Aortic smooth muscle cell (primary cell): ENCODE measurements at places on chromosomes 6 and 20. TPM values are rescaled to one million over a fixed set of nuclear protein-coding genes. Genes with fewer than 3 reads are reported as not detected.

Gene TMEM74B
- not detected in 2 replicates for total RNA-seq

Gene MICAL1
- total RNA-seq, result 47.3 and 56.1 TPM in 2 replicates

Gene BPIFB1
- not detected in 2 replicates for total RNA-seq

Gene EDN1
- 5.2 and 28.5 TPM in 2 replicates for total RNA-seq

Gene PTCRA
- total RNA-seq, result 0.12 TPM in 1 of 2 replicates, not detected in the other

Gene TENT5A
- total RNA-seq, result 19.6 and 25.5 TPM in 2 replicates

Gene NFKBIL1
- total RNA-seq, result 22.6 and 22.9 TPM in 2 replicates

Gene TGM3
- not detected in 2 replicates for total RNA-seq

Gene SERPINB6
- total RNA-seq, result 108 and 117 TPM in 2 replicates

Gene ERVFRD-1
- total RNA-seq, result not detected in 2 replicates

Gene DEFB115
- total RNA-seq, result not detected in 2 replicates

Gene BMP6
- 5.4 and 7.9 TPM in 2 replicates for total RNA-seq

Gene KATNA1
- total RNA-seq, result 30.3 TPM in 2 replicates

Gene SOX18
- 0.56 and 0.66 TPM in 2 replicates for total RNA-seq

Gene RIMS4
- total RNA-seq, result 0.06 TPM in 1 of 2 replicates, not detected in the other

Gene CLIC1
- total RNA-seq, result 784 and 832 TPM in 2 replicates

Gene PGC
- not detected in 2 replicates for total RNA-seq

Gene BPIFA1
- not detected in 2 replicates for total RNA-seq

Gene ASIP
- total RNA-seq, result not detected in 2 replicates

Gene ATP6V1G2
- total RNA-seq, result 3.3 and 4.0 TPM in 2 replicates

Gene TMC2
- not detected in 2 replicates for total RNA-seq

Gene FERMT1
- 0.53 and 1.2 TPM in 2 replicates for total RNA-seq

Gene MYO6
- total RNA-seq, result 23.4 and 33.1 TPM in 2 replicates

Gene EFCAB8
- 0.13 and 0.50 TPM in 2 replicates for total RNA-seq

Gene SRMS
- total RNA-seq, result not detected in 2 replicates

Gene DZANK1
- total RNA-seq, result 0.92 and 1.2 TPM in 2 replicates

Gene MUC22
- not detected in 2 replicates for total RNA-seq

Gene TCP11
- total RNA-seq, result 0.13 and 0.25 TPM in 2 replicates

Gene OPN5
- total RNA-seq, result 0.19 and 1.1 TPM in 2 replicates

Gene TP53TG5
- 0.19 TPM in 1 of 2 replicates, not detected in the other for total RNA-seq
